ENCODE measurements at places on chromosomes 11 and 22.
A peak's percentile ranks its signal among the peaks of the same experiment; 100 is the strongest.

DNA sequence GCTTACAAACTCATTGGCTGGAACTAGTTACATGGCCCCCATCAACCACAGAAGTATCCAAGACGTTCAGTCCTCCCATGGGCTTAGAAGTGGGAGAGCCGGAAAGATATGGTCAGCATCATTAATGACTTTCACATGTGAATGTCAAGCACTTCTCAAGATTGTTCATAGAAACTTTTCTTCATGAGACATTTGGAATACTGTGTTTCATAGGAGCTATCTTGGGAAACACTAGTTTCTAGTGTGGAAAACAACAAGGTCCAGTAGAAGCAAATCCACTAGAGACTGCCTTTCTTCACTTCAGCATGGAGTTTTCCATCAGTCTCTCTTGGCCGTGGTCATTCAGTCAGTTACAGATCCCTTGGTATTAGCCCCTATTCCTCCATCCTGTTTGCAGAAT is 160.9 kb downstream of the C11orf91 start:
- DNase-seq: no peak

- no peak for DNase-seq
These were observed 559.9 kb downstream of the MN1 start for GRCh38 chr22:27241430-27242321.

DNA sequence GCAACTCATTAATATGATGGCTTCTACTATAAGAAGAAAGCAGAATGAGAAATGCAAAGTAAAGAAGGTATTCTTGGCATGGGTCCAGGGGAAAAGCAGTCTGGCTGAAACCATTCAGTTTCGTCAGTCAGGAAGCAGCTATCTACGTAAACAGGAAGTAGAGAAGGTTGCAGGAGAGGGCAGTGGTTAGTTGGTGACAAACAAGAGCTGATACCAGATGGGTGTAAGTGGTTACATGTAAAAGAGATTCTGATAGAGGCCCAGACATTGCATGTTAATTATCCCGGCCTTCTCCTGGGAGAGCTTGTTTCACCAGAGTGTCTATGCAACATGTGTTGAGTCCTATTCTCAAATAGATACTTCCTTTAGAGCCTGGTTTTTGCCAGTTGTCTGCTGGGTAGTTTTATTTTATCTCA is 58.4 kb upstream of the PSMA1 start:
- no peak for DNase-seq

DNA sequence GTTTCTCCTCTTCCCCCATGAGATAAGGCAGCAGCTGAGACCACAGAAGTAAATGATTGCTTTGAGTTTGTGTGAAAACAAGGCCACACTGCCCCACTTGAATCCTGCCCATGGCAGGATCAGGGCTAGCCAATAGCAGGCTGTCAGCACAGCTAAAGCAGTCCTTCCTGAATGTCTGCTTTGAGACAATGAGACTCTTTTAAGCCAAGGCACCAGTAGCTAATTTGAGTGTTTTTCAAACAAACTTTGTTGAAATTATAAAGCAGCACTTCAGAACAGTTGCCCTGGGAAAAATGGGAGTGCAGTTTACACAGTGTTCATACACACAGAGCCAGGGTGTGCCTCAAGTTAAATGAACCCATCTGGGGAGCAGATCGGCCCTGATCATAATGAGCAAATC is 103.5 kb upstream of the OR5AK2 start:
- DNase-seq: no peak

- peak; percentile 12 for DNase-seq
These were observed 98.6 kb upstream of the CD44 start for GRCh38 chr11:35040221-35040942.

- DNase-seq: no peak
These were observed 797 bp downstream of the LGR4 start for GRCh38 chr11:27471589-27472397.

DNA sequence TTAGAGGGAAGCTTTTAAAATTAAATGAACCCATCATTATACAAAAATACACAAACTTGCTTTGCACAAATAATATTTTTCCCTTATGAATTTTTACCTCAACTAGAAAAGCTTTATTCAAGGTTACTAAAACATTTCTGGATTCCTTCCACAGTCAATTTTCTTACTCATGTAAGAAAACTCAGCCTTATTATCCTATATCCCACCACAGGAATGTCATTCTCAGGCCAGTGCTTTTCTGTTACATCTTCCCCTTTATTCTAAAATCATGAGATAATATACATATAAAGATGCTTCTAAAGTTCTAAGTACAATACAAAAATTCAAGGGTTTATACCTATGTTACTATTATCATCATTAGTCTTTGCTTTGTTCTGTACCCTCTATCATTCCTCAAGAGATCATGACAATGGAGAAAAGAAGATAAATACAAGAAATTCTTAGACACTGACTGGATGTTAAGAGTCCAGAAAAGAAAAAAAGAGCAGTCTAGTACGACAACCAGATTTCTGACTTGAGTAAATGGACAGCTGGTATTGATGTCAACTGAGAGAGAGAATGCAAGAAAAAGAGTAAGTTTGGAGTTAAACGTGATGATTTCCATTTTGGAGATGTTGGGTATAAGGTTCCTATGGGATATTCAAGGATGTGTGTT is 60.3 kb downstream of the MTMR2 start:
- DNase-seq: no peak

GRCh38 chr22:38212442-38212841 is 10.6 kb downstream of the MAFF start:
- no peak for DNase-seq

- no peak for DNase-seq
These were observed 84.7 kb downstream of the MSANTD4 start for GRCh38 chr11:105937331-105937730.

- no peak for DNase-seq
These were observed 741 bp upstream of the NAV2 start for GRCh38 chr11:19711911-19712280.

GRCh38 chr11:79437278-79437980 is 3.4 kb downstream of the TENM4 start:
- no peak for DNase-seq

DNA sequence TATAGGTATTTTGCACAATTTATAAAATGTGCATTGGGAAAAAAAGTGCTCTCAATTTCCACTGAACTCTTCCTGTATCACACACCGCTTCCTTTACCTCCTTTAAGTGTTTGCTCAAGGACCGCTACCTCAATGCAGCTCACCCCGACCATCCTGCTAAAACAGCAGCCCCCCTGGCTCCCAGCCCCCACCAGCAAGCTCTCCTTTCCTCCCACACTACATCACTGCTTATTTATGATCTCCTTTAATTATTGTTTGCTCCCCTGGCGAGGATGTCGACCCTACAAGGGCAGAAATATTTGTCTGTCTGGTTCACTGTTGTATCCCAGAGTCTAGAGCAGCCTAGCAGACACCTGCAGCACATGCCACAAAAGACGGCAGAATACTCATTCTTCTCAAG is 10.0 kb downstream of the SHANK2 start:
- DNase-seq: no peak

DNA sequence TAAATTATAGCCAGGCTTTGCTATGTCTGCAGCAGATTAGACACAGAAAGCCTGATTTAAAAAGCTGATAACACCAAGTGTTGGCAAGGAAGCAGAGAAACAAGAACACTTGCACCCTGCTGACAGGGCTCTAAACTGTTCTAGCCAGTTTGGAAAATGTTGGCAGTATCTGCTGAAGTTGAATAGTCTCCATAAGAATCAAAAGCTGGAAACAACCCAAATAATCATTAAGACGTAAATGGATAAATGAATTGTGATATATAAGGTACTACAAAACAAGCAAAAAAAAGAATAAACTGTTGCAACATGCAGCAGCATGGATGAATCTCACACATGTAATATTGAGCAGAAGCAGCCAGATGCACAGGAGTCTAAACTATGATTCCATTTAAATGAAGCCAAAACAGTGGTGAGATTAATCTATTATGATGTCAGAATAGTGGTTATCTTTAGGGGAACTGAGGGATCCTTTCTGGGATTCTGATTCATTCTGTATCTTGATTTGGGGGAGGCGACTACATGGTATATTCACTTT is 40.4 kb upstream of the ADORA2A start:
- no peak for DNase-seq

GRCh38 chr11:62333768-62334167 is 3.5 kb upstream of the ASRGL1 start:
- DNase-seq: no peak

DNA sequence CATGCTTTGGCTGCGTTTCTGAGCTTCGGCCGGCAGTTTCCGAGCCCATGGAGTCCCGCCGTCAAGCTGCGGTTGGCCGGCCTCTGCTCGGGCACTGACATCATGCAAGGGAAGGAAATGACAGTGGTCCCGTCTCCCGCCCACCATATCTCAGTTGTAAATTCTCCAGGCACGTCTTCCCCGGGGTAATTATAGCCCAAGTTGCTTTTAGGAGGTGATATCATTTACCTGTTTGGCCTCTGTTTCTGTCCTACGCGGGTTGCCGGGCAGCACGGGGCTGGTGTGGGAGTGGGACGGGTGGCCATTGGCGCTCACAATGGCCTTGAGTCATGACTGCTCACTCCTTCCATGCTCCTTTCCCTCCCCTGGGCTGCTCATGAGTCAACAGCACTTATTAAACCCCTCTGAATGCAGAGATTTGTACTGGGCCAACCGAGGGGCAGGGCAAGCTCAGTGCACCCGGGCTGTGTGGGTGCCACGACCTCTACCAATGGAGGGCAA is 4.2 kb upstream of the ANO1 start:
- DNase-seq: no peak

- DNase-seq: no peak
These were observed 23.3 kb downstream of the ZBTB16 start for GRCh38 chr11:114082767-114083181.

GRCh38 chr11:27059431-27059830 is 18.8 kb downstream of the BBOX1 start:
- no peak for DNase-seq

DNA sequence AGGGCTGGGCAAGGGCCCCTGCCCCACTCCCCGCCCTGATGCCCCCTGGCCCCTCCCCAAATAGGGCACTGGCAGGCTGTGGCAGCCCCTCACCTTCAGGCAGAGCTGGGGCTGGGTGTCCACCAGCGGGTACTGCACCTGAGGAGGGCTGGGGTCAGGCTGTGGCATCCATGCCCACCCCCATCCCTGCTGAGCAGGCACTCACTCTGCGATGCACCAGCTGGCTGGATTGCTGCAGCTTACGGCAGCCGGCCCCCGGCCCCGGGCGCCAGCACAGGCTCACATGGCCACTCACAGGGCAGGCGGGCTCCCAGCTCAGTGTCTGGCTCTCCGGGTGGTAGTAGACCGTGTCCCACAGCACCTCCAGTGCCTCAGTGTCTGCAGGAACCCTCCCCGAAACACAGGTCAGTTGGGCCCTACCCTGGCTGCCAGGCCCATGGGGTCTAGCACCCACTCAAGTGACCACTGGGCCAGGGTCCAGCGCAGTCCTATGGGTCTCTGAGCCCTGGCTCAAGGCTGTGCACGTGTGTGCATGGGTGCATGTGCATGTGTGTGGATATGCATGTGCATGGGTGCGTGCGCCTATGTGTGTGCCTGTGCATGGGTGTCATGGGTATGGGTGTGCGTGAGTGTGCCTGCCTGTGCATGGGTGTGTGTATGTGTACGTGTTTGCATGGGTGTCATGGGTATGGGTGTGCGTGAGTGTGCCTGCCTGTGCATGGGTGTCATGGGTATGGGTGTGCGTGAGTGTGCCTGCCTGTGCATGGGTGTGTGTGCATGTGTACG is 14.4 kb downstream of the IL17REL start:
- no peak for DNase-seq

DNA sequence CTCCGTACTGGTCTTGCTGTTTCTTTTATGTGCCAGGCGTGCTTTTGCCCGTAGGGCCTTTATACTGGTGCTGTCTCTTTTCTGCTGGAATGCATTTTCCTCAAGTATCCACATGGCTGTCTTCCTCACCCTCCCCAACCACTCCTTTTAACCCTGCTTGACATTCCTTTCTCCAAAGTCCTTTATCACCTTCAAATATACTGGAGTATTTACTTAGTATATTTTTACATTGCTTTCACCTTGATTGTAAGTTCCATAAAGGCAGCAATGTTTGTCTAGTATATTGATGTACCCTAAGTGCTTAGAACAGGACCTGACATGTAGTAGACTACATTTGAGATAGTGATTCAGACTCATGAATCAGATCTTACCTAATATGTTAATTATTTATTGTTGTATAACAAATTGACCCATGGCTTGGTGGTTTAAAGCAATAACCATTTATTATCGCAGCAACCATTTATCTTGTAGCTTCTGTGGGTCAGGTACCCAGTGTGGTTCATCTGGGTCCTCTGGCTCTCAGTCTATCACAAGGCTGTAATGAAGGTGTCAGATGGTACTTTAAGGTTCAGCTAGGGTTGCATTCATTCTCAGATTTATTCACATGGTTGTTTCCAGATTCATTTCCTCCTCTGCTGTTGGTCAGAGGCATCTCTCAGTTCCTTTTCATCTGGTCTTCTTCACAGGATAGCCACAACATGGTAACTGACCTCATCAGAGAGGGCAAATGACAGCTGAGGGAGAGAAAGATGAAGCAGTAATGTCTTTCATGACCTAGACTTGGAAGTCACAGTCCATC is 34.2 kb downstream of the DDX10 start:
- DNase-seq: no peak
